ENCODE measurements at places on chromosomes 3 and 15.
A peak's percentile ranks its signal among the peaks of the same experiment; 100 is the strongest.

DNA sequence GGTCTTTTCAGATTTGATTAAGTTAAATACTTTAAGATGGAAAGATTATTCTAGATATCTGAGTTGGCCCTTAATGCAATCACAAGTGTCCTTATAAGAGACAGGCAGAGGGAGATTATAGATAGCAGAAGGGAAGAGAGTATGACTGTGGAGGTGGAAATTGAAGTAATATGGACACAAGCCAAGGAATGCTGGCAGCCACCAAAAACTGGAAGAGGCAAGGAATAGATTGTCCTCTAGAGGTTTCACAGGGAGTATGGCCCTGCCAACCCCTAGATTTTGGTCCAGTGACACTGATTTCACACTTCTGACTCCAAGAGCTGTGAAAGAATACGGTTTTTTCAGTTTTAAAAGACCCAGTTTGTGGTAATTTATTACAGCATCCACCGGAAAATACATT is 1498.7 kb upstream of the CADM2 start:
- DNase-seq = no peak

GRCh38 chr3:42053476-42053875 is 37.7 kb upstream of the TRAK1 start:
- peak; percentile 58 for DNase-seq

DNA sequence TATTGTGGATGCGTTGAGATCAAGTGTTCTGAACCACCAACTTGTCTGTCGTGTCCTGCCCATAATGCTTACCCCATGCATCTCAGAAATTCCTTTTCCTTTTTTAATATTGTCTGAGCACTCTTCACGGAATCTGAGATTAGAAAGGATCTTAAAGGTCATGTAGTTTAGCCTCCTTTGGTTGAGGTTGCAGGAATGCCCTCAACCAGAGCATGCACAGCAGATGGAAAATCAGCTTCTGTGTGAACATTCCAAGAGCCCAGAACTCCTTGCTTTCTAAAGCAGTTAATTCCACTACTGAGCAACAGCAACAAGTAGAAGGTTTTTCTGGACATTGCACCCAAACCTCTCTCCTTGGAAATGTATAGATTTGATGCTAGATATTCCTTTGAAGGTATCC is 153.7 kb downstream of the TPRG1 start:
- no peak for DNase-seq

DNA sequence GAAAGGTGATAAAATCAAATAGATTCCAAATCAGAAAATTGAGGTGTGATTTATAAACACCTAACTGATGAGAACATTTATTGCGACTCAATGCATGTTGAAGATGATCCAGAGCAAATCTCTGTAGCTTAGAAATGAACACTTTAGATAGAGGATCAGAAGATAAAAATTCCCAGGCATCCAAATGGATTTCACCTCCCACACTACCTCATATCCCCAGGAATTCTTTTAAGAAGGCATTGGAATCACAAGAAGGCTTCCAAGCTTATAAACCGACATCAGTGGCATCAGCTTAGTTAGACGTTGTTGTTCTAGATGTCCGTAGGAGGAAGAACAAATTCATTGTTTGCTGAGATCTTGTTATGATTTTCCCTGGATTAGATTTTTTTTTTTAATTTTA is 154.4 kb downstream of the EBLN2 start:
- DNase-seq = no peak

DNA sequence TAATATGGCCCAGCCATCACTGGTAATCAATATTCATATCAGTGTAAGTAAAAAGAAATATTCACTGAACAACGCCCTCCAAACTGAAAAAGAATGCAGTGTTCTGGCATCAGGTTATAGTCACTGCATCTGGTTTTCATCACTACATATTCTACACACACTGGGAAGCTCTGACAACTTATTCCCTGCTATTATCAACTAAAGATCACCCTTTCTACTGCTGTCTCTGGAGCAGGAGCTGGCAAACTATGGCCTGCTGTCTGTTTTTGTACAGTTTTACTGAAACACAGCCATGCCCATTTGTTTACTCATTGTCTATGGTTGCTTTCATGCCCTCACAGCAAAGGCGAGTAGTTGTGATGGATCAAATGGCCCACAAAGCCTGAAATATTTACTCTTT is 35.3 kb downstream of the TUBGCP4 start:
- no peak for DNase-seq
